ENCODE measurements at places on chromosomes 16 and 17.

DNA sequence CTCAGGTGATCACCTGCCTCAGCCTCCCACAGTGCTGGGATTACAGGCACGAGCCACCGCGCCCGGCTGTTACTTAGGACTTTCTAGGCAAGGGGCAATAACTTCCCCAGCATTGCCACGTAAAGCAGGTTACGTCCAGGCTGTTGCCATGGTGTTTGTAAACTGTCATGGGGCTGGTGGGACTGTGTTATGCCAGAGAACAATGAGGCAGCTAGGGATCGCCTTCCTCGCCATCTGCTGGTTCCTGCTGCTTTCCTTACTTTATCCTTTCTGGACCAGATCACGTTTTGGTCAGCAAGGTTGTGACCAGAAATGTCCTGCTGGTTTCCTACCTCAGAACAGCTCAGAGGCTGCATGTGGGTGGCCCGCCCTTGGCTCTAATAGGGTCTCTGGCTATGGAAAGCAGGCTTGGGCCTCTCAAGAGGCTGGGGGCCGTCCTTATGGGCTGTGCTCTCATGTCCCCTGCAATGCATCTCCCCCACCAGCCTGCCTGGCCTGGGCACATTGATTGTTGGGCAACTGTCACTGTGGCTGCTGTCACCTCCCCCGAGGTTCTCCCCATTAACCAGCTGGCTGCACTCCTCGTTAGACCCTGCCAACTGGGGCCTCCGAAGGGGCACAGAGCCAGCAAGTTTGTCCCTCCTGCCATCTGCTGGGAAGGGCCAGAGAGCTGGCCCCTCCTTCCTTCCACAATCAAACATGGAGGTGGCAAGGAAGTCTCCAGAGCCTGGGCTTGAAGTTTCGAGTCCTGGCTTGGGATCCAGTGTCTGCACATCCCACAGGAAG, 28.2 kb upstream of the ZC3H18 start:
- no peak for DNase-seq

DNA sequence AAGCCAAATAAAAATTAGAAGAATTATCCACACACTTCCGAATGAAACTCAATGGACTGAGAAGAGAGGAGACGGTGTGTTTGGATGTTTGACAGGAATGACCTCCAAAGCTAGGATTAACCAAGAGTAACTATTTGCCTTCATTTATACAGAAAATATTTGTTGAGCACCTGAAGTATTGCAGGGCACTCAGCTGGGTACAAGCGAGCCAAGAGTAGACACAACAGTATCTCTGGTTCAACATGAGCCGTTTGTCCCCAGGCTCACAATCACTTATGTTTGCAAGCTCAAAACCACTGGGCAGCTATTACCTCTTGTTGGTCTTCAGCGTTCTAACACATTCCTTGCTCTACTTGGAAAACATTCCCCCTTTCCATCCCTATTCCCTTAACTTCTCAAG, 38.8 kb downstream of the MAF start:
- no peak for DNase-seq

DNA sequence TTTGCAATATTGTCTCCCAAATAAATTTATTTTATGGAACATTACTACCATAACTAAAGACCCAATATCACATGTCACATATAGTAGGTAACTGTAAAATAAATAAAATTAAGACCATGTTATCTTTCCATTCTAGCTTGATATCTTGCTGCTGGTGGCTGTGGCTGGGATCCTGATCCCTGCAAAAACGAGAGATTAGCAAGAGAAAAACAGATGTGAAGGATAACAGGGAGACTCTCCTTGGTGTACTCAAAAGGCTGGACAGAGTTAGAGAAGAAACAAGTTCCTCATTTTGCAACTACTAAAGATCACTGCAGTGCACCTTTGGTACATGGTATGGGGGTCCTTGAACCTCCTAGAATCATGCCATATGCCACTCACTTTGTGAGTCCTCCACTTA, 49.7 kb downstream of the ARHGAP27 start:
- DNase-seq, result no peak

- DNase-seq, result peak; percentile 35
Measured at GRCh38 chr17:61048376-61049106, 351.1 kb upstream of the TBX2 start.

- peak; percentile 47 for DNase-seq
Measured at GRCh38 chr17:80832266-80832676, 159.4 kb upstream of the CHMP6 start.

GRCh38 chr16:50478773-50479149, 69.4 kb upstream of the NKD1 start:
- DNase-seq, result no peak

GRCh38 chr16:9908613-9909012, 273.6 kb downstream of the GRIN2A start:
- no peak for DNase-seq

DNA sequence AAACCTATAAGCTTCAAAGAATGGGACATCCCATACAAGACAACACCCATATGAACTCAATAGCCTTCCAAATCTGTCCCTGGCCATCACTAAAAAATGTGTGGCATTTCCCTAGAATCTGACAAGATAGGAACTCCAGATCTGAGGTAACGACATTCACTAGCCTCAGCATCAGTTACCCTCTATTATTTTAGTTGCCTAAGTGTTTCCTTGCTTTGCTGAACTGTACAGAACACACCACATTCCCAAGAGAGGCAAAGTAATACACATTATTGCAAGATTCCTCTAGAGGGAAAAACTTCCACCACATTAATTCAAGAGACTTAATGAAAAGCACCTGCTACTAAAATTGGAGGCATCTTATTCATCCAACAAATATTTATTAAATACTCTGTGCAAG, 5.0 kb downstream of the LSM12 start:
- DNase-seq, result no peak

GRCh38 chr16:81469710-81470535, 25.3 kb downstream of the CMIP start:
- peak; percentile 71 for DNase-seq

- DNase-seq, result peak; percentile 74
Measured at GRCh38 chr17:37476431-37477120, 13.1 kb upstream of the DUSP14 start.

DNA sequence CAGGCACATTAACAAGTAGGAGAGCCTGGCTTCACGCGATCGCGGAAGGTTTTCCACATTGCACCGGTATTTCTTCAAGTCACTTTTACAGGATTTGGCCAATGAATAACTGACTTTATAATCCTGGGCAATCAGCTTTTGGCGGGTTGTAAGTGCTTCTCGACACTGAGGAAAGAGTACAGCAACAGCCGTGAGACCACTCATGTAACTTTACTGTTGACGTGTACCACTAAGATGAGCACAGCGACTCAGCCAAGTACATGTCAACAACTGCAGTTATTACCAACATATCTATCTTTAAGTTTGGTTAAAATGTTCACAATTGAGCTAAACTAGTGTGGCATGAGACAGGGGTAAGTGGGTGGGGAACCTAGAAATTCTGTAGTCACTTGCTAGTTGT, 71.7 kb upstream of the CLEC18B start:
- DNase-seq, result no peak

DNA sequence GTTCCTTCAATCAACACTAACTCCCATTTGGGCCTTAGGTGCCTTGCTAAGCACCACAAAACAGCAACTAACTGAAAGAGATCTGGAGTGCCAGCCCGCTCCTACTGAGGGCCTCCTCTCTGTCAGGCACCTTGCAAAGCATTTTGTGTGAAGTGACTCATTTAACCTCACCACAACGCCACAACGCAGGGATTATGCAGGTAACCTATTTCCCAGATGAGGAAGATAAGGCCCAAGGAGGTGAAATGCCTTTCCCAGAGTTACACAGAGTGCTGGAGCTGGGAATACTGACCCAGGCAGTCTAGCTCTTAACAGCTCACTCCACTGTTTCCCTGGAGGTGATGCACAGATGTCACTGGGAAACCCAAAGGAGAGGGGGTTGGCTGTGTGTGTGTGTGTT, 32.8 kb downstream of the DRC3 start:
- DNase-seq, result no peak

DNA sequence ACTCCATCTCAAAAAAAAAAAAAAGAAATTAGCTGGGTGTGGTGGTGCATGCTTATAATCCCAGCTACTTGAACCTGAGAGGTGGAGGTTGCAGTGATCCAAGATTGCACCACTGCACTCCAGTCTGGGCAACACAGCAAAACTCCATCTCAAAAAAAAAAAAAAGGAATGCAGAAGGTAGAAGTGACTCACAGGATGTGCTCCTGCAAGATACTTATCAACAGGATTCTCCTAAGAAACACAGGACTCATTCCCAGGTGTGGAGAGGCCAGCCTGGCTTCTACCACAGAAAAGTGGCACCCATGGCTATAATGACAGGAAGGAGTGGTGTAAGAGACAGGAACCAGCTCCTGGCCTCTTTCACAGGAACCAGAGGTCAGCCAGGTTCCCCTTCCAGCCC, 13.8 kb downstream of the ELMO3 start:
- no peak for DNase-seq

DNA sequence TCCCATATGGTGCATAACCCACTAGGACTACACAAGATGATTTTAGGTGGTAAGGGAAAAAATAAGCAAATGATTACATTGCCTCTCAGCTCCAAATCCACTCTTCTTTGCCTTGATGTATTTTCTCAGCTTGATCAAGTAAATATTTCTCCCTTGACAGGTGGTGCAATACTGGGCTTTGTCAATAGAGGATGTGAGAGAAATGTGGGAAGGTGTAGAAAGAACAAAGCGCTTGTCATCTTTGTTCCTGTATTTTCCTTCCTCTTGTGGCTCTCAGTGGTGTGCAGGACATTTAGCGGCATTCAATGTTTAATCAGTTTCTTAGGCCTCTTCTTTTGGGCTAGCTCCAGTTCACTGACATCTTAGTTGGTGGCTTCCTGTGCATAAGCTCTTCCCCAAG, 1165.8 kb upstream of the GOT2 start:
- no peak for DNase-seq

Measured in amniotic epithelial cell (primary cell).